ENCODE measurements at places on chromosomes 12 and 14. TPM values are rescaled to one million over a fixed set of nuclear protein-coding genes. Genes with fewer than 3 reads are reported as not detected.
A peak's percentile ranks its signal among the peaks of the same experiment; 100 is the strongest.

GRCh38 chr12:132137483-132138125 is 6.5 kb downstream of the DDX51 start:
- DNase-seq = no peak

- no peak for DNase-seq
Measured at GRCh38 chr14:103304706-103305105, 29.3 kb upstream of the EIF5 start.

GRCh38 chr12:108333898-108334699 is 5.0 kb downstream of the CMKLR1 start:
- no peak for DNase-seq

Gene CCDC177
- polyA plus RNA-seq = not detected

Gene STAC3
- polyA plus RNA-seq = 0.27 TPM

- DNase-seq = no peak
Measured at GRCh38 chr12:13095266-13095995, 8.0 kb downstream of the GSG1 start.

GRCh38 chr14:24051789-24052655 is at the start of gene CARMIL3:
Gene CARMIL3, plus strand, starts transcription at chr14:24052009. Its CDS starts 145 bp downstream, at chr14:24052154.
- DNase-seq = peak; percentile 56

Gene DGLUCY
- polyA plus RNA-seq = 18.8 TPM

DNA sequence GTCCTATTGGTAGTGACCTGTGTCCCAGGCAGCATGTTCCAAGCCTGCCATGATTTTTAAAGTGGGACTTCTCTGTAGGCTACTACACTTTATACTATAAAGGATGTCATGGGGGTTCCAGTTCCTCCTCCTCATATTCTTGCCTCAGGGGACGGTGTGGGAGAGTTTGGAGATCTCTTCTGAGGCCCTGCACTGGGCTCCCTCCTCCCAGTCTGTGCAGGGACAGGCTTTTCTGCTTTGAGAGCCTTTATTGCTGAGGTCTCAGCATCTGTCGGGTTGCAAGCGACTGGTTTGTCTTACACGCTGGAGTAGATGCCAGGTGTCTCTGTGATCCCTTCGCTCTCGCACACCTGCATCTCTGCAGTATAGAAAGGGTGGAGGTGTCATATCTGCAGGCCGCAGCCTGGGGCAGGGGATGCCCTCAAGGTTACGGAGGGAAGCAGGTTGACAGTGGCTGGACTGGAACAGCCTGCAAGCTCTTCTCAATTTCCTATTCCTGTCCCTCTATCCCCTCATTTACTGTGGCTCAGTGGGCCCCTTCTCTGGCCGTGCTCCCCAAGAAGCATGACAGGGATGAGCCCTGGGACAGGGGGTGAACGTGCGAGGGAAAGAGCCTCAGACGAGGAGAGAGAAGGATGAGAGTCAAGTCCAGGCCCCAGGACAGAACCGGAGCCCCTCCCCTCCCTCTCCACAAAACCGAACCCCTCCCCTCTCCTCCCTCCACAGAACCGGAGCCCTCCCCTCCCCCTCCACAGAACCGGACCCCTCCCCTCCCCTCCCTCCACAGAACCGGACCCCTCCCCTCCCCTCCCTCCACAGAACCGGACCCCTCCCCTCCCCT is 51.3 kb downstream of the SLC6A12 start:
- DNase-seq = no peak
